ENCODE measurements at places on chromosomes 11 and 22.

- no peak for DNase-seq
Observed at GRCh38 chr11:57777969-57778317, 16.3 kb downstream of the CTNND1 start.

DNA sequence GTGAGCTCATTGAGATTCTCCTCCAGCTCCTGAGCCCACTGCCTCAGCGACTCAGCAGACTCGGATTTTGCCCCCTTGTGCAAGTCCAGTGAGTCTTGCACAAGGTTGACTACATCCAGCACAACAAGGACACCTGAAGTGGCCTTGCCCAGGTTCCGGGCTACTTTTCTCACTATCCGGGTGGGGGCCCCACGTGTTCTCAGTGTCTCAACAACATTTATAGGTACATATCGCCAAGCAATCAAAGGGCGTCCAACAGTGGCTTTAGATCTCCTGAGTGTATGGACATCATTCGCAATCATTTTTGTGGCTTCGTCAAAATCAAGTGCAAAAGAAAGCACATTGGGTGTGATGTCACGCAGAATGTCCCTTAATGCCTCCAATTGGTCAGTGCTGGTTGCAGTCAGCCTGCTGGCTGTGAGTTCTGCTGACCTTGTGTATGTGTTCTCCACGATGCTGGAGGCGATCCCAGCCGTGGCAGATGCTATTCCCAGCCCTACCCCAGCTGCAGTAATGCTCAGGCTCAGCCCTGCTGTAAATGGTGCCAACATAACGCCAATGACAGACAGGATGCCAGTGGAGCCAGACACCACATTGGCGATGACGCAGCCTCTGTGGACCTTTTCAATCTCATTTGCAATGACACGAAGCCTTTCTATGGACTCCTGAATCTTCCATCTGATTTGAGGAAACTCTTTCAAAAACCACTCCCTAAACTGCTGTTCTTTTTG is 10.3 kb downstream of the APOL4 start:
- DNase-seq, result no peak

DNA sequence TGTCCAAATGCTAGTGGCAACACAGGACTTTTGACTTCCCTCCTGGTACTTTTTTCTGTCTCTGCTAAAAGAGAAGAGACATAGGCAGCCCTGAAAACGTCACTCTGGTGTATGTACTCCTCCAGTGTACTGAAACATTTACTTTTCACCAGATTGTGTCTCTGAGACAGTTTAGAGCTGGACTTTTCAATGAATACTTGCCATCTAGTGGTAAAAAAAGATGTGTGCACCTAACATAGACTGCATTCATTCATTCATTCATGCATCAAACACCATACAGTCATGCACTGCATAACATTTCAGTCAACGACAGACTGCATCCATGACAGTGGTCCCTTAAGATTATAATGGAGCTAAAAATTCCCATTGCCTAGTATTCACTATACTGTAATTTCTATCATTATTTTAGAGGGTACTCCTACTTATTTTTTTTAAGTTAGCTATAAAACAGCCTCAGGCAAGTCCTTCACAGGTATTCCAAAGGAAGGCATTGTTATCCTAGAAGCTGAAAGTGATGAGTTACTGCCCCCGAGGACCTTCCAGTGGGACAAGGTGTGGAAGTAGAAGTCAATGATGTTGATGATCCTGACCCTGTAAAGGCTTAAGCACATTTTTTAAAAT is 186.2 kb downstream of the SPON1 start:
- DNase-seq, result no peak

GRCh38 chr11:57424792-57425564 is 1.9 kb downstream of the SLC43A3 start:
- DNase-seq, result peak; percentile 69

GRCh38 chr11:110435780-110436717 is 6.3 kb downstream of the FDX1 start:
- DNase-seq, result no peak

DNA sequence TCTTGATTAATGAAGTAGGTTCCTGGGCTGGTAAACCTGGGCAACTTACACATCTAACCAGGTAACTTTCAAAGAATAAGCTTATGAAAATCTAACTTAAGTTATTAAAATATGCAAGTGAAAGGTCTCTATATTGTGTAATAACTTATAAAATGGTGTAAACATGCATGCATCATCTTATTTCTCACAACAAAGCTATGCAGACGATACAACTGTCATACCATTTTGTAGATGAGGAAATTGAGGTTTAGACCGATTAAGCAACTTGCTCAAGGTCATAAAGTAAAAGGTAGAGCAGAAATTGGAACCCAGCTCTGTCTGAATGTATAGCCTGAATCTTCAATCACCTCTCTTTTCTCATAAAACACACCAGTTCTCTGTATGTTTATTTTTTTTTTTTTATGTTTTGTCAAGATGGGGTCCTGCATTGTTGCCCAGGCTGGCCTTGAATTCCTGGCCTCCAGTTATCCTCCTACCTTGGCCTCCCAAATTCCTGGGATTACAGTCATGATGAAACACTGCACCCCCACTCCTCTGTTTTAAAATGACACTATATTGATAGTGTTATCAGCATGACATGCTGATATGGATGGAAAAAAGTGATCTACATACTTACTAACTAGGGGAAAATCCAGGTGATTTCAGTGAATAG is 109.6 kb downstream of the SGSM3 start:
- no peak for DNase-seq

- no peak for DNase-seq
Observed at GRCh38 chr22:46607483-46608114, 12.6 kb upstream of the GRAMD4 start.

Data from activated CD4-positive, CD25-positive, alpha-beta regulatory T cell treated with anti-CD3 and anti-CD28 coated beads, Interleukin-2, amount 50 U/mL, for 16 hours (primary cell).